ENCODE measurements at places on chromosomes 2 and 18.

- no peak for DNase-seq
These were observed 85.4 kb upstream of the ZCCHC2 start for GRCh38 chr18:62437235-62438017.

DNA sequence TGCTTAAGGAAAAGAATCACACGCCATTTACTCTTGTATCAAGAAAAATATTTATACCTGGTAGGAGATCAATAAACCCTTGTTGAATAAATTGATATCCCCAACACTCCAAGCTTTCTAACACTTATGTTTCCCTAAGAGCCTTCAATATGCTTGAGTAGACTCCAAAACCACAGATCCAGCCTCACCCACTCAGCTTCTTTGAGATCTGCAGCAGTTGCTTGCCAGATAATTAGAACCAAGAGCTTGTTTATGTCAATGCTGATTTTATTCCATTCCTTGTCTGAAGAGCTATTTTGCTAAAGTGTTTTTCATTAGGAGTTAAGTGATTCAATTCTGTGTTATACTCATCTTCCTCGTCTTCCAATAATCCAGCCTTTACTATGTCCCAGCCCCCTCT, 26.3 kb upstream of the CRIM1 start:
- DNase-seq = no peak

DNA sequence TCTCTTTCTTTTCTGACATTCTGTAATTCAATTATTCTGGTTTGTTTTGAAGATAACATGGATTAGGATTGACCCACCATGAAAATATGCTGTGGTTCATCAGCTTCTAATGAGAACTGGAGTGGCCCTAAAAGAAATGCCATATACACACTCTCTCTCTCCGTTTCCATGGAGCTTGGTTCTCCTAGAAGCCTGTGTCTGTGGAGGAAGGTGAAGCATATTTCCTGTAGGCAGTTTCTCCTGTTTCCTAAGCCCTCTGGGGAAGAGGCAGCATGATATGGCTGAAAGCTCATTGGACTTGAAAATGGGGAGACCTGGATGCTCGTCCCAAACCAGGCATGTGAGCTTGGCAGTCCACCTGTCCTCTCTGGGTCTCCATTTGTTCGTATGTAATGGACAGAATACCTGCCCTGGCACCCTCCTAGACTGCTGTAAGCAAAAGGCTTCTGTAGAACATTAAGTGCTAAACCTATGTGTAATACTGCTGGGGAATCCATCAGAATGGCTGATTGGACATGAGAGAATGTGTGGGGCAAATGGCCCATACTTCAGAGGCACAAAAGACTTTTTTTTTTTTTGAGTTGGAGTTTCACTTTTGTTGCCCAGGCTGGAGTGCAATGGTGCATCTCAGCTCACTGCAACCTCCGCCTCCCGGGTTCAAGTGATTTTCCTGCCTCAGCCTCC, 75.3 kb upstream of the PPP1CB start:
- no peak for DNase-seq

GRCh38 chr2:115572746-115573145, 1130.3 kb downstream of the DPP10 start:
- no peak for DNase-seq

- DNase-seq = no peak
These were observed 11.9 kb downstream of the CRIM1 start for GRCh38 chr2:36367486-36367885.

GRCh38 chr2:112547333-112547732, 5.1 kb downstream of the POLR1B start:
- DNase-seq = no peak

DNA sequence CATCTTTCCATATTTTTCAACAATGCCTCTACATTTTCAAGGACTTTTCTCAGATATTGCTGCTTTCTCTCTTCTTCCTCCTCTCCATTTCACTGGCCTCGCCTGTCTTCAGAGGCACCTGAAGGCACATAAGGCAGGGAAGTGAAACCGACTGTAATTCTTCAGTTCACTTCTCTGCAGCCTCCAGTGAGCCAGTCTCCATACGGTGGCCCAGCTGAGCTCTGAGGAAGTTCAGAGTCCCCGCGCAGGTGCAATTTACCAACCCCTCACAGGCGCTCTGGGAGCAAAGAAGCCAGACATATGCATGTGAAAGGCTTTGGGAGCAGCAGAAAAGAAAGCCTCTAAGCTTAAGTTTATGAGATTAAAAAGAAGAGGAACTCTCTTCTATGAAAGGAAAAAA, 12.4 kb downstream of the KLHL14 start:
- no peak for DNase-seq

GRCh38 chr2:232242316-232242715, 136.2 kb upstream of the ALPP start:
- no peak for DNase-seq

- DNase-seq = no peak
These were observed 25.4 kb downstream of the PSTPIP2 start for GRCh38 chr18:46046688-46047087.

DNA sequence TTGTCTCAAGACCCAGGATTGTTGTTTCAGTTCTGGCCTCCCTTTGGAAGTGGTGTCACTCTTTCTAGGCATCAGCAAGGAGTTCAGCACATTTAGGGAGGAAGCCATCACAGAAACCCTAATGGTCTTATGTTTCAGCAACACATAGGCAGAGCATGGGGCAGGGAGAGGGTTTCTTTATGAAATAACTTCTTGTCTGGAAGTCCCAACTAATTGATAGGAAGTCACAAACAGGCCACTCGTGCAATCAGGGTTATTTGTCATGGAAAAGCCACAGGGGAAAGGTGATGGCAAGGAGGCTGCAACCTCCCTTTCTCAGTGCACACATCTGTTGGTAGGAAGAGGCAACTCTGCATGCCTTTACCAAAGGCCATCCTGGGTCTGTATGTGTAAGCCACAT, 103.0 kb downstream of the BCL11A start:
- DNase-seq = no peak

GRCh38 chr2:194166818-194167217, 1490.2 kb upstream of the SLC39A10 start:
- no peak for DNase-seq

DNA sequence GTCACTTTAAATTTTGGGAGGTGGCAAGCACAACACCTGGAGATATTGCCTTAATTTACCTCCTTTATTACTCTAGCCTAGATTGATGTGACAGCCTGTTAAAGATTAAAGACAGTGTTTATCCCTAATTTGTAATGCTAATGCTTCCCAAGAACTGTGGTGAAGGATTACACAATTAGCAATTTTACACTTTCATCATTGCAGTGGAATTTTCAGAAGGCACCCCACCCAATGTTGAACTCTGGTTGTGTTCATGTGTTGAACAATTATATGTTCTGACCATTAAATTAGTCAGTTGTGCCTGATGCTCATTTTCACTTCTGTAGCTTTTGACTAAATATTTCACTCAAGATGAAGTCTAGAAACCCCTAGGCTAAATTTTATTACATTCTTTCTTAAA, 317.1 kb upstream of the CWC22 start:
- no peak for DNase-seq

- no peak for DNase-seq
These were observed 377.9 kb upstream of the RAB12 start for GRCh38 chr18:8231316-8231715.

DNA sequence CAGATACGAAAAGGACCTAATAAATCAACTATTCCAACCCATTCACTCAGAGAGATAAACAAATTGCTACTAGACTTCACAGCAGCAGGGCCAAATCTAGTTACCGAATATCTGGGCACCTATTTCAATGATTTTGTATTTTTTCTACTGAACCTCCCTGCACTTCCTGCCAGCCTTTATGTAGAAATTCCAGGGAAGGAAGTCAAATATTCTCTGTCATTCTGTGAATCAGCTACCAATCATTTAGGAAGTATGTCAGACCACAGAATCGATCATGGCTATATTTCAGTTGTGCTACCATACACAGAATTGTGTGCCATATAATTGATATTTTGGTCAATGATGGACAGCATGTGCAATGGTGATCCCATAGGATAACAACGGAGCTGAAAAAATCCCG, 109.6 kb upstream of the SPOPL start:
- DNase-seq = no peak

- no peak for DNase-seq
These were observed 64.5 kb upstream of the RPE start for GRCh38 chr2:209937893-209938292.

- DNase-seq = no peak
These were observed 122.7 kb upstream of the RIOK3 start for GRCh38 chr18:23330423-23330822.

GRCh38 chr2:19846567-19846966, 55.2 kb downstream of the TTC32 start:
- no peak for DNase-seq

DNA sequence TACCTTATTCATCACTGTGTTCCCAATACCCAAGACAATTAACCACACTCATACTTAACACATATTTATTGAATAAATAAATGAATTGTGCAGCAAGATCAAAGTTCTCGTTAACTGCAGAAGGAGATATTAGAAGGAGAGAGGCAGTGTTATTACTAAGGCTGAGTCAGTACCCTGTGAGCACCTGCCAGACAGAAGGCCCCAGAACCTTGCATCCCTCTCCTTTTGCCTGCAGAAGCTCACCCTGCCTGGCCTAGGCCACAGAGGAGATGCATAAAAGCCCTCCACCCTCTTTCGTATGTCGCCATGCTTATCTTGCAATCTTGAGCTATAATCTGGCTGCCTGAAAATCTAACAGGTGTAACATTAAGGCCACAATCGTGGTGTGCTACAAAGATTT, 20.5 kb upstream of the RNF149 start:
- DNase-seq = no peak

- DNase-seq = no peak
These were observed 286.3 kb downstream of the OSR1 start for GRCh38 chr2:19072161-19072560.

- DNase-seq = no peak
These were observed 32.2 kb upstream of the RPE start for GRCh38 chr2:209970271-209970670.
